ENCODE measurements at places on chromosomes 12 and 14.
A peak's percentile ranks its signal among the peaks of the same experiment; 100 is the strongest.

- DNase-seq: no peak
These were observed 374.3 kb upstream of the DCN start for GRCh38 chr12:91556909-91557308.

GRCh38 chr14:54834081-54834480 lies 68.5 kb downstream of the GCH1 start:
- no peak for DNase-seq

DNA sequence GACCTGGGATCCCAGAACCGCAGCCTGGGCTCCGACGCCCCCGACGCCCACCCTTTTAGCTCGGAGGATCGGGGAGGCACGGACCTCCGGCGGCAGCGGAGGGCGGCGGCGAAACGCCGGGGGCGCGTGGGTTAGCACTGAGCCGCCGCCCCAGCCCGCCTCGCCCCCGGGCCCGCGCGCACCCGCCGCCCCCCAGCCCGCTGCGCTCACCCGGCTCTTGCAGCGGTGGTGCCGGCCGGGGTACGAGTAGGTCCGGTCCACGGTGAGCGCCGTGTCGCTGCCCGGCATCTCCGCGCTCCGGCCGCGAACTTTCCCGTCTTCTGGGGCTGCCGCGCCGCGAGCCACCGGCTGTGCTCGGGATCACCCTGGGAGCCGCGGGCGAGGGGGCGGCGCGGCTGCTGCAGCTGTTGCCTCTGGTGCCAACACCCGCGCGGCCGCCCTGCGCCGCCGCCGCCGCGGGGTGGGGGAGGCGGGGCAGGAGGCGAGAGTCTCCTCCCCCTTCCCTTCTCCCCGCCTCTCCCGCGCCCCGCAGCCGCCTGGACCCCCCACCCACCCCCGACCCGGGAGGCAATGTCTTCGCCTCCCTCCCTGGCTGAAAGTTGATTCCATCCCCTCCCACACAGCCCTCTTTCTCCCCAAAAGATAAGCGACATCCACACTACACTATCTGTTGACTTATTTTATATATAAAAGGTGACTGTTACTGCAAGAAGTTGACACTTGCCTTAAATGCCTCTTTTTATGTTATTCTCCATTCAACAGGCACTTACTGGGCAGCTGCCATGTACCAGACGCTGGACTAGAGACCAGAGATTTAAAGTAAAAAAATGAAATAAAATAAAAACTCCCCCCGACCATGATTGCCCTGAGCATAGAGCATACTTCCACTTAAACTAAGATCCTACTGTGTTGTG lies at the start of gene TMCC3:
Gene TMCC3, minus strand, starts transcription at position 415 of the 914 bp plus-strand sequence. Its CDS starts 127 bp downstream, at position 288.
- DNase-seq: peak; percentile 41

GRCh38 chr12:66584673-66585072 lies 94.2 kb downstream of the GRIP1 start:
- DNase-seq: no peak

DNA sequence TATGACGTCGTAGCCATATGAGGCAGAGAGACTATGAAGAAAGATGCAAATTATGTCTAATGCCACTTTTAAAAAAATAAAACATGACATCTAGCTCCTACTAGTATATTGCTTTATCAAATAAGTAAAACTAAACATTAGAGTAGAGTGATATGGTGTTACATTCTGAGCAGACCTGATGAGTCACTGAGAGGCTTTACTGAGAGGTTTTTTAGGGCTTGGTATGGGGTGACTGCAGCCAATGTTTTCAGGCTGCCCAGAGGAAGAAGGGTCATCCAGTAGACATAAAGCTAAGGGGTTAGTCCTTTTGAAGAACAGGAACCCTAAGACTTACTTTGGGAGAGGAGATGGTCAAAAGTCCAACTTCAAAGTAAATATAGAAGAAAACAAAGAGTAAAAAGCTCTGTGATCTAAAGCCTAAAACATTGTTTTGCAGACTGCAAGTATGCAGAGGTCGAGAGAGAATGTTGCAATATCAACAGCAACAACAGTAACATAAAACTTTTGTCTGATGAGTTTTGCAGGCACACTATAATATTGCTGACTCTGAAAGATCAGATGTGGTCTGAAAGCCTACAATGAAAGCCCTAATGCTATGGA lies 774.7 kb downstream of the TMTC2 start:
- DNase-seq: no peak

GRCh38 chr12:46357438-46358324 lies 14.9 kb downstream of the SLC38A2 start:
- peak; percentile 25 for DNase-seq

- DNase-seq: peak; percentile 79
These were observed 43.6 kb downstream of the FGD6 start for GRCh38 chr12:95173392-95174251.

- DNase-seq: no peak
These were observed 579 bp upstream of the BLOC1S1 start for GRCh38 chr12:55715169-55715764.

DNA sequence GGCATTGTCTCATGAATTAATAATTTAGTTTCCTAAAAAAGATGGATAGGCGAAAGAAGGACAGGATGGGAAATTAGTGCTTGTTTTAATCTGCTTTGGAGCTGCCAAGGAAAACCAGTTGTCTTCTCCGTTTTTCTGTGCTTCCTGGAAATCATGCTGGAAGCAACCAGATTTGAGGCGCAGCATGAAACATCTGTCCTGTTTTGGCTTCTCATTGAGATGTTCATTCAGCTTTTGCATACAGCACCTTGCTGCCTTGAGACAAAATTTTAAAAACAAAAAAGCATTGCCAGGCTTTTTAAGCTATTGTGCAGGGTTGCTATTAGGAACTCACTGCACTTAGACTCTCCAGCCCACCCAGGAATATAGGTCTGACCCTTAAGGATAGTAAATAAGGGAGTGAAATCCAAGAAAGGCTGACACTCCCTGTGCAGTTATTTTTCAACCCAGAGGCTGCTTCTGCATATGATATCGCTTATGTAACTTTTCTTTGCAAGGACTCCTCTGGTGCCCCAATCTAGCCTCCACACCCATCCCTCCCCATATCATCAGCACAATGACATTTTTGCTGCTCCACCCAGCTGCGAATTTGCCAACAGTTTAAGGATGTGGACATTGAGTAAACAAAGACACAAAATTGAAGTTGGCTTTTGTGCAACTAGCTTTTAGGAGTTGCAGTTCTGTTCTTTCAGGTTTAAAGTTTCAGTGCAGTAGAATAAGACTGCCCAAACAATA lies 46.9 kb upstream of the MDM1 start:
- DNase-seq: no peak
